ENCODE measurements at places on chromosomes 5 and 9.

GRCh38 chr5:53994148-53994547 is 316.2 kb downstream of the ARL15 start:
- no peak for DNase-seq

- no peak for DNase-seq
Measured at GRCh38 chr9:136152931-136153330, 34.3 kb upstream of the TMEM250 start.

GRCh38 chr9:18438951-18439350 is 35.0 kb upstream of the ADAMTSL1 start:
- DNase-seq, result no peak

DNA sequence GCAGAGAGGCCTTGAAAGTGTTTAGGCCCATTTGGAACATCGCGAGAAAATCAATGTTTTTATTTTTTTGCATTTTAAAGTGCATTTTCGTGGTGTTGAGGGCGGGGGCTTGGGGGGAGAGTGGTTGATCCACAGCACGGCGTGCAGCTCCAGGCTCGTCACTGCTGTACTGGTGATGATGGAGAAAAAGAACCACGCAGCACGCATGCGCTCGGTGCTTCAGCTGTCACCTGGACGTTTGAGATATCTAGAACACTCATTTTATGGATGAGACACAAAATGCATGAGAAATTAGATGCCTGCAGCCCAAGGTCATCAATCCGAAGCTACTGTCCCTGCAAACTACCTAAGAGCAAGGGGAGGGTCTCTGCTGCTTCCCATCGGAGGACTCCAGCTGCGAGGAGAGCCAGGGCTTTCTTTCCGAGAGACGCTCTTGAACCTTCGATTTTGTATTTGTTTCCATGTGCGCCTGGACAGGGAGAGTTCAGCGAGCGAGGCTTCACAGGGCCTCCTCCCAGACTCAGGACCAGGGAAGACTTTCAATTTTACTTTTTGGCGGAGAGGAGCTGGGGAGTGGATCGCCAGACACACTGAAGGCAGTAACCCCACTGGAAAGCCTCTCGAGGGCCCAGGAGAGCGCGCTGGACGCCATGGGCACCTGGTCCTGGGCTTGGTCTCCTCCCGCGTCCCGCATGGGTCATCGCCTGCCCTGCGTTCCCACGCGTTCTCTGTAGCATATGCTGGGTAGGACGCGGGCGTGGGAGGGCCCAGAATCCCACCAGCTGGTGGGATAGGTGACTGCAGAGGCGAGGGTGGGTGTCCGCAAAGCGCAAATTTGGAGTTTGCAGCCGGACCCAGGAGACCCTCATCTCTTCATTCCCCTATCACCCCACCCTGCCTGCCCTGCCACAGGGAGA is 2.5 kb downstream of the DMRT2 start:
- DNase-seq, result no peak

GRCh38 chr9:34310215-34310614 is 18.9 kb downstream of the KIF24 start:
- no peak for DNase-seq

- DNase-seq, result no peak
Measured at GRCh38 chr5:179599100-179599499, 24.4 kb downstream of the HNRNPH1 start.

DNA sequence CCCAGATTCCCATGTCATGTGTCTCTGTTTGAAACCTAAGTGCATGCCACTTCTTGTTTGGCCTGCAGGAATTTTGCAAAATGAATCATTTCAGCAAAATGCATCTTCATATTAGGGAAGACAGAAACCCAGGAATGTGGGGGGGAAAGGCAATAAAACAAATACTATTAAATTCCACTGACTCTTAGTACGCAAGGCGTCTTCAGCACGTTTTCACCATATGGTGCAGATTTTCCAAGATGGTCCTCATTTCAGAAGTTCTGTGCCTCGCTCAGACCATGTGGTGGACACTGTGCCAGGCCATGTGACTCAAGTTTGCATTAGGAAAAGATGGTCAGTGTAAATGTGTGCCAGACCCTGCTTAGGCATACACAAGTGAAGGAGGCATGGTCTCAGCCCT is 184.0 kb downstream of the ACTL7B start:
- no peak for DNase-seq

DNA sequence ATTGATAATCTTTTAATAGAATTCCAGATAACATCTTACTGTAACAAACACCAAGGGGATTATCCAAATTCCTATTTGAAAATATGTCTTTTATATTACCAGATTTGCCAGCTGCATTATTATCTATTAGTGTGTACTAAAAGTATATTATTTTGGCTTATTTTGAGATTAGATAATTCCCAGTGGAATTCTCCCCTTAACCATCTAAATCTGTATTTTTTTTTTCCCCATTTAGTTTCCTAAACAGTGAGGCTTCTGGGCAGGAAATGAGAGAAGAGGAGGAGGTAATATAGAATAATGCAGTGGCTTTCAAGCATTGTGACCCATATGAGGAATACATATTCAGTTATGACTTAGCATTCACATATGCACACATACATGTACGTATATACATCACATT is 53.5 kb upstream of the ABL1 start:
- no peak for DNase-seq

- no peak for DNase-seq
Measured at GRCh38 chr9:89013660-89014059, 22.4 kb downstream of the S1PR3 start.

DNA sequence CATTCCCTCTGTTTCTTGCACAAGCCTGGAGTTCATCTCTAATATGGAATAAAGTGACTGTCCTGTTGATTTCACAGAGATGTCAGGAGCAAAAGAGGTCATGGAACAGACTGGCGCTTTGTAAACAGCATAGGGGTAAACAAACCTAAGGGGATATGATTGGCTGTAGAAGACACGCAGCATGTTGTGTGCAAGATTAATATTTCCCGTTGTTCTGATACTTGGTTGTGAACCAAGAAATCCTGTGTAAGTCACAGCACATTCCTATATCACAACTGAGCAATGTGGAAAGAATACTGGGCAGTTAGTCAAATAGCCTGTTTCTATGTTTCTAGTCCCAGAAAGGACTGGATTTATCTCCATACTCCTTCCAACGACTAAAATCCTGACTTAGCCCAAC is 3.2 kb downstream of the ADAMTS12 start:
- DNase-seq, result no peak

DNA sequence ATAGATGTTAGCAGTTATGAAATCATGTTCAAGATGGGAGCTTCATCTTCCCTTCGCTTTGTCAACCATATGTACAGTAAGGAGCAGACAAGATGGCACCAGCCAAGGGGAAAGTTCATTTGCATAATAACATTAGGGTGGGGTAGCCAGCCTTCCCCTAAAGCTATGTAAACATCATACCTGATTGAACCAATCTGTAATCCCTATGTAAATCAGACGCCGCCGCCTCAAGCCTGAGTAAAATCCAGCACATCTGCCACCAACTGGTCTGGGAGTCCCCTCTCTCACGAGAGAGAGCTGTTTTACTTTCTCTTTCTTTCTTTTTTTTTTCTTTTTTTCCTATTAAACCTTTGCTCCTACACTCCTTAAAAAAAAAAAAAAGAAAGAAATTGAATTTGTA is 30.8 kb upstream of the REEP2 start:
- DNase-seq, result no peak

DNA sequence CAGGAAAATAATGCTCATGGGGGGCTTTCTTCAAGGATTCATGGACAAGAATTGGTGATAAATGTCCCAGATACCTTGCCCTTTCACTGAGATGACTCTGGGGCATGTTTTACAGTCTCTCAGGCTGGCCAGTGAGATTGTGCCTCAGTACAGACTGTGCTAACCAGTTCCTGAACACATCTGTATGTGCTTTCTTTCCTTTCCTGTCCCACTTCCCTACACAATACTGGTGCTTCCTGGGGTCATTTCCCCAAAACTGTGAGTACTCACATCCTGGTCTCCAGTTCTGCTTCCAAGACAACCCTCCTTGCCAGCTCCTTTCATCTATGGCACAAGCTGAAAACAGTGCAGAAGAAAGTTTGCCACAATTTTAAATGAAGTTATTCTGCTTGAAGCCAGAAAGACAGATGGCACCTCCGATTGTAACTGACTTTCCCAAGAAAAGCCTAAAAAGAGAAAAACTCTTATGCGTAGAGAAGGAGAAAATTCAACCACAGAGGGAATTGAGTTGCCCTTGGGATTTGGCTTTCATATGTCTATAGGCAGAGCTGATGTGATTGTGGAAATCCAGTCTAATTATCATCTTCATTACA is 134.7 kb downstream of the DRD1 start:
- DNase-seq, result no peak

DNA sequence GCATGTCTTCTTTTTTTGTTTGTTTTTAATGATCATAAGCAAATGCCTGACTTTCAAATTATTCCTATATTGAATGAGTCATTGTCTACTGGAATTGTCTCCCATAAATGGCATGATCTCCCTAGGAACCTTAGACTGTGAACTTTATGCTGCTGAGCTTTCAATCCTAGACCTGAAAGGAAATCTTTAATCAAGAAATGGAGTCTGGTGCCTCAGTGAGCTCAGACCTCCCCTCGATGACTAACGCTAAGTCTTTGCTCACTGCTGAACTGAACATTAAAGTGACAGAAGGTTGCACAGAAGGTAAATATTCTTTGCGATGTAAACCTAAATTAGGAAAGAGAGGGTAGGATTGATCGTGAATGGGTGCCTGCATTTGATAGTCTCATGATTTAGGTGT is 745.2 kb upstream of the WWC1 start:
- DNase-seq, result no peak

GRCh38 chr5:94508461-94509148 is 109.8 kb downstream of the KIAA0825 start:
- no peak for DNase-seq

DNA sequence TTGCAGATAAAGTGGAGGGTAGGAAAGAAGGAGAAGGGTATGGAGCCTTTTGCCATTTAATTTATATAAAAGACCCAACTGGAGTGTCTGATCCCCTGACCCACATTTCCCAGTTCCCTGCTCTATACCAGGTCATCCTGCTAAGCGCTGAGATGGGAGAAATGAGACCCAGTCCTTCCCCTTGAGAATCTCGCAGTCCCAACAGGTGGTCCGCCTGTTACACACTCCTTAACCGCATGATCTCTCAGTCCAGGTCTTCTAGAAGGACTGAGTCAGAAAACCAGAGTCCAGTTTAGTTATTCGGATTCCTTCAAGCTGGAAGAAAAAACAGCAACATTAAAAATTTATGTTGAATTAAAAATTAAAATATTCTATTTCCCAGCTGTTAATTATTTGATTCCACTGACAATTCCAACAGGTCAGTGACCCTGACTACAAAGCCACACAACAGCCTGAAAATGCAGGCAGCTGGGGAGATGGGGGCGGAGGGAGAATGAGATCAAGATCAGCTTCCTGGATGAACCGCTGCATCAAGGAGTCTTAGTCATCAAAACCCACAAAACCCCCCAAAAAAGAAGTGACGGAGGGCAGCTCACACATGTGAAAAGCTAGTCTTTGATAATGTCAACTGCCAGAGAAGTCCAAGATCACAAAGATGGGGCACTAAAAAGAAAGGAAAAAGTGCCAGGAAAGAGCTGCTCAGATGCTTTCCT is 44.0 kb downstream of the GGTA1 start:
- no peak for DNase-seq

DNA sequence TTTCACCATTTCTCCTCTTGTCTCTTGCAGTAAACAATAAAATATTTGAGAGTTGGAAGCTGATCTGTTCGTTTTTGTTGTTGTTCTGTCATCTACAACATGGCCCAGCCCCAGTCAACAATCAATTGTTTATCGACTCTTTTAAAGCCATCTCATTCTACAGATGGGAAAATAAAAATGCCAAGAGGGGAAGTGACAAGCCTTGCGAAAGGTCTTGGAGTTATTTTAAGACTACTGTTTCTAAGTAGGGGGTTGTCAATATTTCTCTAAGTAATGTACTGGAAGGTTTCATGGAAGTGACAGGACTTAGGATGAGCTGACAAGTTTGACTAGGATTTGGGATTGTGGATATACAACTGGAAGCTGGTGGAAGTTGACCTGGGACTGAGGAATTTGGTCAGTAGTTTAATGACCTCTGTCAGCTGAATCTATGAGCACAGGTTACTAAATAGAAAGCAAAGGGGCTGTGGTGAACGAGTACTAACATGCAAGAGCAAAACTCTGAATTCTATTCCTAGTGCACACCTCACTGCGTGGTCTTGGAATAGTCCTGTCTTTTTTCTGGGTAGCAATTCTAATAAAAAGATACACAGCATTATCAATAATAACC is 57.5 kb upstream of the ADRB2 start:
- no peak for DNase-seq

GRCh38 chr5:66821688-66822429 is 225.7 kb downstream of the MAST4 start:
- DNase-seq, result no peak

- no peak for DNase-seq
Measured at GRCh38 chr9:93171261-93171990, 12.5 kb upstream of the WNK2 start.

GRCh38 chr5:36599986-36600779 is 6.2 kb upstream of the SLC1A3 start:
- no peak for DNase-seq

DNA sequence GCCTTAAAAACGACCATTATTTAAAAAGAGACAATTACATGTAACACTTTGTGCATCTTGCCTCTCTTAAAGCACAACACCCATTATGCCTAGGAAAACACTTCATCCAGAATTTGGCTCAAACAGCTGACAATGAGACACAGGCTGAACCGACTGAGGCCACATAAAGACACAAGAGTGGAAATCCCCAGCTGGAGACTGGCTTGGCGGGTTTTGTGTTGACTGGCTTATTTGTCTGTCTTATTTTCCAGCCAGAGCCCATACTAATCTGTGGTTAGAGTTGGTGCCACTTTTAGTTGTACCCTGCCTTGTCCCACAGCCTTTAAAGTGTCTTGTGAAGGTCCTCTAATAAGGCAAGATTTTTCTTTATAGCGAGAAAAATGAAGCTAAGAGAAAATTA is 21.2 kb downstream of the TRIM14 start:
- DNase-seq, result no peak

GRCh38 chr5:39419796-39420195 is 5.0 kb downstream of the DAB2 start:
- DNase-seq, result no peak

DNA sequence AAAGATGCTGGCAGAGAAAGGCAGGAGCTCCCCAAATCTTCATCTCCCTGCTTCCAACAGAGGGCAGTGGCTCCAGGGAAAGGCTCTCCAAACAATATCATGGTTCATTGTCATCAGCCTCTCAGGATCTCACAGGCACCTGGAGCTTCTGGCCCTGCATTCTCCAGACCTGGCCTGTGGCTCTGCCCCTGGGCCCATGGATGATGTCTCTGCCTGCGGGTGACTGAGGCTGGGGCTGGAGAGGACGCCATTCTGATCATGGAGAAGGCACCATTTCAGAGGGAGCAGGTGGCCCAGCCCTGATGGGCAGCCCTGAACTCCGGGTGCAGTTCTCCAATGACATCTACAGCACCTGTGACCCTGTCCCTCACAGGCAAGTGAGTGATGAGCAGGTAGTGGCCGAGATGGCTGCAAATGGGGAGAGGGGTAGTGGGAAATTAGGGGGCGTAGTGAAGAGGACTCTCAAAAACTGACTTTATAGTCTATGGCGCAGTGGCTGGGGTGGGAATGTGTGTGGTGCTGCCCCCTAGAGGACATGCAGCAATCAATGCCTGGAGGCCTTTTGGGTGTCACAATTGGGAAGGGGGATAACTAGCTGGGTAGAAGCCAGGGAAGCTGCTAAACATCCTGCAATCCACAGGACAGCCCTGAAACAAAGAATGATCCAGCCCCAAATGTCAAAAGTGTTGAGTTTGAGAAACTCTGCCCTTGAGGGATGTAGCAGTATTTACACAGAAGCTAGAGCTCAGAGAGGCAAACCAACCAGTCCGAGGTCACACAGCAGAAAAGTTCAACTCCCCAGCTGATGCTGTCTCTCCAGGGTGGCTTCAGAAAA is 3.2 kb downstream of the SH3PXD2B start:
- no peak for DNase-seq
